NCI-H1092 treated with DMSO at 0.1 percent for 48 hours (cell line): ENCODE measurements at places on chromosomes 16 and 17.

GRCh38 chr16:5905935-5906334, 808.3 kb upstream of the EEF2KMT start:
- DNase-seq = no peak

GRCh38 chr17:70584255-70584654, 414.9 kb downstream of the KCNJ2 start:
- DNase-seq = no peak

- peak; percentile 47 for DNase-seq
Observed at GRCh38 chr17:42387661-42388380, 421 bp downstream of the STAT3 start.

- no peak for DNase-seq
Observed at GRCh38 chr17:65856865-65857264, 295.4 kb upstream of the AXIN2 start.

- DNase-seq = peak; percentile 10
Observed at GRCh38 chr16:3654249-3654991, at the start of gene DNASE1. TSS of gene DNASE1 (plus strand) at chr16:3654691. CDS start at chr16:3655374, 683 bp downstream.

- DNase-seq = no peak
Observed at GRCh38 chr17:30210901-30211300, 24.6 kb downstream of the SLC6A4 start.

- peak; percentile 37 for DNase-seq
Observed at GRCh38 chr16:21083729-21084268, 66.8 kb downstream of the DNAH3 start.

DNA sequence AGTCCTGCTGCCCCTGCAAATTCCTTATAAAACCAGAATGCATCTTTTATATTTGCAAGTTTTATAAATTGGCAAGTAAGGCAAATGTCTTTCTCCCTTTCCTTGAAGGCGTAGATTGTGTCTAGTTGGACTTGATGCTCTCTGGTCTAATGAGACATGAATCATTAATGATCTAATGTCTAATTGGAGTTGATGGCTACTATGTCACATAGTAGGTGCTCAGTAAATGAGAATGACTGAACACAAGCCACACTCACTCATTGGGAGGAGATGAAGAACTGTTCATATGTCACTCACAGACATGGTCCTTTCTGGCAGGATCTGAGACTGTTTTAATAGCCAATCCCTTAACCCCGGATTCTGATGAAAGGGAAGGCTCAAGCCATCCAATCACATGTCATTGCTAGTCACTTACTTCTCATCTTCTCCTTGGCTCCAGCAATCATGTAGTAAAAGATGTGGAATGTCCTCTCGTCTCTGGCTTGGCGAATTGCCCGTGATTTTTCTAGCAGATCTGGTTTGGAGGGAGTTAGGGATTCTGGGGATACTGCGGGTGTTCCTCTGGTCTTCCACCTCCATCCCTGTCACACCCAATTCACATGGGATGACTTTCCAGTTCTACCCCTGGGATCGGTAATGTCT, 81.0 kb downstream of the MYH11 start:
- no peak for DNase-seq

- DNase-seq = no peak
Observed at GRCh38 chr16:72299684-72300243, 127.8 kb upstream of the PMFBP1 start.
